Activated B cell treated with CpG ODN at 0.5 μM for 24 hours (primary cell): ENCODE measurements at places on chromosomes 16 and 17.

DNA sequence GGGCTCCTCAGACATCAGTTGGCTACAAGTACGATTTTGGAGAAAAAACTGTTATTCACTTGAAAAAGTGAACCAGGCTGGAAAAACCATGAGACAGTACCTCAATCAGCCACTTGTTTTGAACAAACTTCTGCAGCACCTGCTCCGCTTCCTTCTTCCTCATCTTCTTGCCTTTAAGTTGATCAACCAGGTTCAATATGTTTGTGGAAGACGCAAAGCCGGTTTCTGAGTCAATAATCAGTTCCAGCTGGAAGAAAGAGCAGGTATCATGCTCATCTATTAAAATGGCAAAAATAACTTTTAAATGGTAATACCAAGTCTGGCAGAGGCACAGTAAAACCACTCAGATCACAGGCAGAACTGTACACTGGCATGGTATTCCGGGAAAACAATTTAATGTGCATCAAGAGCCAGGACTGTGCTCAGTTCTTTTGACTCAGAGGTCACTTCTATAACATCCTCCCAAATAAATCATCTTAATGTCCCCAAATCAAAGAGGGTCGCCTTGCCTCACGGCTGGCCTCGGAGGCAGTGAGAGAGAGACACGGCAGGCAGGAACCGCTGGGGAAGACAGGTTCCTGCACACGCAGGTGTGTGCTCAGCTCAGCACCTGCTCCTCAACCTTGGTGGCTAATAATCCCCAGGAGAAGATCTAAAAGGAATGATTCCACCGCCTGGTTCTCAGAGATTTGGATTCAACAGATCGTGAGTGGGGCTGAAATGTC, 29.7 kb downstream of the KDM8 start:
- DNase-seq = no peak

- DNase-seq = no peak
Measured at GRCh38 chr17:75410141-75410540, 4.7 kb upstream of the GRB2 start.

DNA sequence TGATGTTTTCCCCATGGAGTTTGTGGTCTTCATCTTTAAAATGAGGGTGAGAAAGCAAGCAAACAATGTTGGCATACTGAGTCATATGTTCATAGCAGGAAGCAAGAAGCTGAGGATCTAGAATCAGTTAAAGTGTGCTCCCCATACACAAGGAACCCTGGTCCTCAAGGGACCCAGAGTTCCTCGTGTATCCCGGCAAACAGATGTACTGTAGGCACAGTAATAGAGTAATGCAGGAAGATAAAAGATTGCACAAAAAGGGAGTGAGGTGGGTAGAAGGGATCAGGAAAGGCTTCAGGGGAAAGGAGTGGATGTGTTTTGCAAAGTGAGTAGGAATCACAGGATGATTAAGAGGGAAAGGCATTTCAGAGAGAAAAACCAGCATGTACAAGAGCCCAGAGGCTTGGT, 412.3 kb upstream of the CDH11 start:
- no peak for DNase-seq

DNA sequence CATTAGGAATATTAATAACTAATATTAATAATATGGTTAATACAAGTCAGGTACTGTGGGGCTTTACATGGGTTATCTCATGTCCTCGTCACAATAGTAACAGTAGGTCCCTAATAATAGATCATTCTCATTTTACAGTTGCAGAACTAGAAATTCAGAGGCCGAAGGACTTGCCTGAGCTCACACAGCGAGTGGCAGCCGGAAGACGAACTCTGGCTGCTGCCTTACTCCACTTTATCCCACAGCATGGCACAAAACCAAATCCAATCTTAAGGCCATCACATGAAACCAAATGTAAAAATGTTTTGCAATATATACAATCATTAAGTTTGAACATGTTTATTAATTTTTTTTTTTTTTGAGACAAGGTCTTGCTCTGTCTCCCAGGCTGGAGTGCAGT, 13.6 kb downstream of the GNA13 start:
- no peak for DNase-seq

GRCh38 chr17:10099051-10099571, 99.3 kb downstream of the GAS7 start:
- DNase-seq = no peak

DNA sequence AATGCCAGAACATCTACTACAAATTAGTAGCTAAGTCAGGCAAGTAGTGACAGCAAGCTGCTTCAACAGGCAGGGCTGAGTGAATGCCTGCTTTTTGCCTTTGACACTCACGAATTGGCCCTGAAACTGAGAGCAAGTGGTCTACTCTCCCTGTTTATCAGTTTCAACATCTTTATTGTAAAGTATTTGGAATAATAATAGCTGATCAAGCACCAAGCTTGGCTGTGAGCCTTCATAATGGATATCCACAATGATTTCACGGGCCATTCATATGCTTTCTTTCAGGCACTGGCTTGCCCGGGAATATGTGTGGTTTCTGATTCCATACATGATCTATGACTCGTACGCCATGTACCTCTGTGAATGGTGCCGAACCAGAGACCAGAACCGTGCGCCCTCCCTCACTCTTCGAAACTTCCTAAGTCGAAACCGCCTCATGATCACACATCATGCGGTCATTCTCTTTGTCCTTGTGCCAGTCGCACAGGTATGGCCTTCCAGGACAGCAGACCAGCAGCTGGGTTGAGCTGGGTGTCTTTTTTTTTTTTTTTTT, 5.2 kb downstream of the TLCD3A start:
- DNase-seq = no peak

GRCh38 chr17:73240561-73240960, 21.1 kb downstream of the CPSF4L start:
- no peak for DNase-seq

DNA sequence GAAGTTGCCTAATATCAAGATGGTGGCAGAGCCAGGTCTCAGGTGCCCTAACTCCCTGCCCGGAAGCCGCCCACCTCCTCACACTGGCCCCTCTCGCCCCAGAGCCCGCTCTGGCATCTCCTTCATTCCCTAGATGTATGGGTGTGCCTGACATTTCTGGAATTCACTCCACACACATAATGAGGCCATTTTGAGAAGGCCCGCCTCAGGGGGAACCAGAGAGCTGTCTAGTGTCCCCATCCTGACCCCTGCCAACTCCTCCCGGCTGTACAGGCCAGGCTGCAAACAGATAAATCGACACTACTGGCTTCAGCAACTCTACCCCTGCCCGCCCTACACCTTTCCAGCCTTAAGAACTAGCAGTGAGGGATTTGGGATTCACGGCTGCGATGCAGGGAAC, 7.7 kb downstream of the WNT3 start:
- no peak for DNase-seq

DNA sequence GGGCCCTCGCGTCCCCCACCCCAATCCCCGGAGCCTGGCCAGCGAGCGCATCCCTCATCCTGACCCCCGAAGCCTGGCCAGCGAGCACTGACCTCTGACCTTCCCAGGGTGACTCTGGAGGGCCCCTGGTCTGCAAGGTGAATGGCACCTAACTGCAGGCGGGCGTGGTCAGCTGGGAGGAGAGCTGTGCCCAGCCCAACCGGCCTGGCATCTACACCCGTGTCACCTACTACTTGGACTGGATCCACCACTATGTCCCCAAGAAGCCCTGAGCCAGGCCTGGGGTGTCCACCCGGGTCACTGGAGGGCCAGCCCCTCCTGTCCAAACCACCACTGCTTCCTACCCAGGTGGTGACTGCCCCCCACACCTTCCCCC, 2.3 kb downstream of the TPSD1 start:
- DNase-seq = no peak

- DNase-seq = no peak
Measured at GRCh38 chr17:64783031-64783461, 120.9 kb upstream of the SMURF2 start.

DNA sequence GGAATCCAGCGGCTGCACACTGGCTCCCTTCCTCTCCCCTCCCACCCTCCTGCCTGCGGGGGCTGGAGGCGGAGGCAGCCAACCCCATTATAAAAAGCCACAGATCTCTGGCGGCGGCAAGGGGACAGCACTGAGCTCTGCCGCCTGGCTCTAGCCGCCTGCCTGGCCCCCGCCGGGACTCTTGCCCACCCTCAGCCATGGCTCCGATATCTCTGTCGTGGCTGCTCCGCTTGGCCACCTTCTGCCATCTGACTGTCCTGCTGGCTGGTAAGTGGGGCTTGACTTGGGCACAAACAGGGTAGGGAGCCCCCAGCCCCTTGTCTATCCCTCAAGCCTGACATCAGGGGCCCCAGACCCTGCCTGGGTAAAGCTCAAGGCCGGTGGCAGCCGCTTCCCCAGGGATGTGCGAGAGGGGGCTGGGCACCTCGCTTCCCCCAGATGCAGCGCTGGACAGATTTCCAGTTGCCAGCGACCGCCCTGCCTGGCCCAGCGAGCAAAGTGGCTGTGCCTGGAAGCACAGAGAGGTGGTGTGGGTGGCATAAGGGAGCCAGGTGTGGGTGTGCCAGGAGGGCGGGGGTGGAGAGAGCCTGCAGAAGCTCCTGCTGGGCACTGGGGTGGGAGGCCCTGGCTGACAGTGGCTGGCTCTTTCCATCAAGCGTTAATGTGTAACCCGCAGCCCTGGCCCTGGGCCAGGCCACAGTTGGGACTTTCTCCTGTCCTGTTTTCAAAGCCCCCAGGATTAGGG, at the start of gene CX3CL1:
TSS of gene CX3CL1 (plus strand) at position 119 of the 745 bp plus-strand sequence. CDS start at position 198, 79 bp downstream.
- no peak for DNase-seq
